ENCODE measurements at places on chromosomes 11 and 22.
A peak's percentile ranks its signal among the peaks of the same experiment; 100 is the strongest.

GRCh38 chr11:105862736-105863367 lies 159.2 kb downstream of the MSANTD4 start:
- DNase-seq, result peak; percentile 70

DNA sequence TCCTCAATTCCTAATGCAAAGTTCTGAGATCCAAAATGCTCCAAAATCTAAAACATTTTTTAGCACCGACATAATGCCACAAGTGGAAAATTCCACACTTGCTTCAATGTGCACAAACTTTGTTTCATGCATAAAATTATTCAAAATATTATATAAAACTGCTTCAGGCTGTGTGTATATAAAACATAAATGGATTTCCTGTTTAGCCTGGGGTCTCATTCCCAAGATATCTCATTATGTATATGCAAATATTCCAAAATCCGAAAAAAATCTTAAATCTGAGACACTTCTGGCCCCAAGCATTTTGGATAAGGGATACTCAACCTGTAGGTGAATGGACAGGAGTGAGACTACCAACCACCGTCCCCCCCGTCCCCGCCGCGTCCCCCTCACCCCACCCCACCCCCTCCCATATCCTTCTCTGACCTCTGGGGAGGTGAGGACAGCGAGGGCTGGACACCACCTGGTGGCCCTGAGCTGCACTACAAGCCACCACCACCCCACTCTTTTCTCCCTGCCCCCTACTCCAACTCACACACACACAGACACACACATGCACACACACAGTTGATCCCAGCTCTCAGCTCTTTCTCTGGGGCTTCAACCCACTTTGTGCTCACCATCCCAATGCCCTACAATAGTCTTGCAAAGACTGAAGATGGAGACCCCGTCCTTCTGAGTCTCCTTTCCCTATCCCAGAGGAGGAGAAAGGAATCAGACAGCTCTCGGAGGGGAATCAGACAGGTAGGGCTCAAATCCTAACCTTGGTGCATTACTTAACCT lies 101.0 kb downstream of the PDE2A start:
- peak; percentile 65 for DNase-seq

GRCh38 chr11:91947215-91947820 lies 277.3 kb upstream of the FAT3 start:
- no peak for DNase-seq

- DNase-seq, result peak; percentile 8
Observed at GRCh38 chr11:1706634-1707400, 9.8 kb downstream of the KRTAP5-6 start.

DNA sequence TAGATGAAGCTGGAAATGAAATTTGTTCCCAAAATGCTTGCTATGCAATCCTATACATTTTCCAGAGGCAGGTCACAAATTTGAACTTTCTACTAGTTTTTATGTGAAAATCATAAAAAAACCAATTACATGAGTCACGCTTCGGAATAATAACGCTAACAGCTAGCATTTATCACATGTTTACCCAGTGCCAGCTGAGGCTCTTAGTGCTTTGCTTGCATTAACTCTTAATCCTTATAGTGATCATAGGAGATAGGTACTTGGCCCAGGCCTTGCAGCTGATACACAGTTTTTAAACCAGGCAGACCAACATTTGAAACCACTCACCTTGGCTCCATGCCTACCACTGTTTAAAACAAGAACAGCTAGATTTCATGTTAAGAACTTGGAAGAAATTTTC lies 131.8 kb upstream of the RAG2 start:
- no peak for DNase-seq

Measured in cardiac muscle cell (in vitro differentiated cells and primary cell).